ENCODE measurements at places on chromosomes 13 and 19.
A peak's percentile ranks its signal among the peaks of the same experiment; 100 is the strongest.

DNA sequence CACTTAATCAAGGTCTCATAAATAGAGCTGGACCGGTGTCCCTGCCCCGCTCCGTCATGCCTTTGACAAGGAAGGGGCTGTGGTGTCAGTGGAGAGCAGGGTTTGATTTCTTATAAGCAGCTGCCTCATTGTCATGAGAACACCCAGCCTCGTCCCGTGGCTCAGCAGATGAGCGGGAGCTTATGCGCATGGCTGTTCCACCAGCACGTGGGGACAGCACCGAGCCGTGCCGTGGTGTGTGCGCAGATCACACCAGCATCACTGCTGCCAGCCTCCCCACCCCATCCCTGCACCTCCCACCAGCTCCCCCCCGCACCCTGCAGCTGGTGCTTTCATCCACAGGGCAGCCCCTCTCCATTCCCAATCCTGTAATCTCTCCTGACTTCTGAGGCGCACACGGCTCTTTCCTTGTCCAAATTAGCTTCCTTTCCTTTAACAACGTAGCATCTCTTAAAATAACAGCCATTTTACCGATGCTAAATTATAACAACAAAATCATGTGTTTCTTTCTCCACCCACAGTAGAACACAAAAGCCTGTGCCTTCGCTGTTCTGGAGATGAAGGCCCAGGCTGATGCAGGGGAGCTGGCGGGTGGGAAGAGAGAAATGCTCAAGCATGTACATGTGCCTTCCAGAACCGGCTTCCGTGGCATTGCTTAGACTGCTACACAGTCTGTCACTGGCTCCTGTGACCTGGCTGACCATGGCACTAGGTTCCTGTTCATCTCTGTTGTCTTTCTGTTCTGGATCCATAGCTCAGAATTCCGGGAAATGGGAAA, 96.8 kb downstream of the RAB20 start:
- DNase-seq, result no peak

DNA sequence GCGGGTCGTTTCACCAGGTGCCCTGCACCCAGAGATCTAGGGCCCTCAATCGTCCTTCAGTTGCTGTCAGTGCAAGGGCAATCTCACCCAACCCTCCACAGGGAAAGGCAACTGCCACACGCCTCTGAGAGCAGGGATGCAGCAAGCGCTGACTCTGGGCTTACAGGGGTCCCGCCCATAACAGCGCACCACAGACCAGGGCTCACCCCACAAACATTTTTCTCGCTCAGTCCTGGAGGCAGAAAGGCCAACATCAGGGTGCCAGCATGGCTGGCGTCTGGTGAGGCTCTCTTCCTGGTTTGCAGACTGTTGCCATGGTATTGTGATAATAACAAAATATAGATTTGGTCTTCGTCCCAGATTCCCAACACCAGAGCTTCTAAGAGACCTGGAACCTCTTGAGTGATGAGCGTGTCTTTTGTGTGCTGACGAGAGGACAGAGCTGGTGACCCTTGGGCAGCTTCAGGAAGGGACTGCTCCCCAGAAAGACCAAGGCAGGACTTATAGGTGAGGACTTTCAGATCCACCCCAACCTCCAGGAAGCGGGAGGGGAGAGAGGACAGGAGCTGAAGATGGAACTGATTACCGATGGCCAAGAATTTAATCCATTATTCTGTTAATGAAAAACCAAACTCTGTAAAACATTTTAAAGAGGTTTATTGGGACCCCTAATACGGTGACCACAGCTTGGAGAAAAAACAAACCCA, 51.3 kb downstream of the C13orf46 start:
- DNase-seq, result peak; percentile 56

DNA sequence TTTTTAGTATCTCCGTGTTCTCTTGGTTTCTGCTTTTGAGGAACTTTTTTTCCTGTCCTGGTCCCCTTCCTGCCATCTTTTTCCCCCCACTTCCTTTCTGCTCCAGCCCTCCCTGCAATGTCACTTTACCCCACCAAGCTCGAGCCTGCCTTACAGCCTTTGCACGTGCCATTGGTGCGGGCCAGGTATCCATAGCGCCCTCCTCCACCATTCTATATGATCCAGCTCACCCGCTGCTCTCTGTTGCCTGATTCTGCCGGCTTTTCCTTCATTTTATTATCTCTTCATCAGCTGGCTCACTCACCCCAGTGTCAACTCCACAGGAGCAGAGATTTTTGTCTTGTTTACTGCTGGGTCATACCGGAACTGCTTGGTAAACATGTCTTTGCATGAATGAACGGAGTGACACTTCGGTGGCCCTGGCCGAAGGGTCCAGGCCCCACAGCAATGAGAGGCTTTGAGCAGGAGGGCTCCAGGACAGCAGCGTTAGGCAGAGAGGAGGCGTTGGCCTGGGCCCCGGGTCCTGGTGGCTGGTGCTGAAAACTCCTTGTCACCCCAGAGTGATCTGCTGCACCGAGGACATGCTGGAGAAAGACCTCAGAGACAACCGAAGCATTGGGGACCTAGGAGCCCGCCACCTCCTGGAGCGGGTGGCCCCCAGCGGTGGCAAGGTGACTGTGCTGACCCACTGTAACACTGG, 1.2 kb downstream of the MRI1 start:
- DNase-seq, result peak; percentile 47

GRCh38 chr19:33366127-33366526, 7.4 kb upstream of the CEBPG start:
- no peak for DNase-seq

DNA sequence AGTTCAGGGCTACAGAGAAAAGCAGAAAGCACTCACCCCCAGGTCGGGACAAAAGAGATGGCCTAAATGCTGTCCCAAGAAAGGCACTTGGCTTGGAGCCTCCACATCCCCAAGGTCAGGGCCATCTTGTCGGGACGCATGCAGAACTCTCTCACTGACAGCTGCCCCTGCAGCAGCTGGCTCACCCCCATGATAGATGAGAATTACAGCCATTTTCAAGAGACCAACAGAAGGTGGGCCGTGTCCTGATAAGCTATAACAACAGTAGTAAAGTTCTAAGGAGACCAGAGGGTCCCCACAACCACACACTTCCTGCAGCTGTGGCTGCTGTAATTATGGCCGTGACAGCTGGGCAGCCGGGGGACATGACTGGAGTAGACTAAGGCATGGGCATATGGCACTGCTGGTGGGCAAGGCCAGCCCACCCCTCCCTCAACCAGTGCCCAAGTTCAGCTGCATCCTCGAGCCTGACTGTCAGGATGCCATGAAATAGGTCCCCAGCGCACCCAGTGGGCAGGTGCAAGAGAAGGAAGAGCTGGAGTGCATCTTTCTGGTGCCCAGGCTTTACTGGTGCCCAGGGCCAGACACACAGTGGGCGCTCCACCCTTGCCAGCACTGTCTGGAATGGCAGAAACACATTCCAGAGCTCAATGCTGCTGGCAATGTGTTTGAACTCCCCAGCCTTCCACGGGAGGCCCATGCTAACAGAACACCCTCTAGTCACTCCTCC, 436.7 kb upstream of the ZNF507 start:
- no peak for DNase-seq

GRCh38 chr19:4521888-4522242, 3.6 kb upstream of the PLIN4 start:
- DNase-seq, result no peak

GRCh38 chr19:38929929-38930775, at the start of gene SARS2:
TSS of gene SARS2 (minus strand) at chr19:38930763. CDS start at chr19:38930736, 27 bp downstream.
- peak; percentile 96 for DNase-seq

DNA sequence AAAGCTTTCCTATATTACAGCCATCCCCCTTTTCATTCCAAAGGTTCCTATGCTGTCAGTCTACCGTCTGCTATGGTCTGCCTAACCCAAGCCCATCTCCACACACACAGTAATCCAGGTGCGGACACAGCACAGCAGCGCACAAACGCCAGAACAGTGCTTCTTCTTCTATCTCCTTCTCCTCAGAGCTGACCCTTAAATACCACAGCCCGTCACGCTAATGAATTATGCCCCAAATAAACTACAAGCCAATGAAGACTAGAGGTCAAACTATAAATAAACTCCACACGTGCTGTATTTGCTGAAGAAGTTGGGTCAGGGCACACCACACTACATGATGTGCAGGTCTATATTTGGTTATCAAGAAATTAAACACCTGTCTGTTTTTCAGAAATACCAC, 71.8 kb downstream of the TBC1D4 start:
- no peak for DNase-seq

DNA sequence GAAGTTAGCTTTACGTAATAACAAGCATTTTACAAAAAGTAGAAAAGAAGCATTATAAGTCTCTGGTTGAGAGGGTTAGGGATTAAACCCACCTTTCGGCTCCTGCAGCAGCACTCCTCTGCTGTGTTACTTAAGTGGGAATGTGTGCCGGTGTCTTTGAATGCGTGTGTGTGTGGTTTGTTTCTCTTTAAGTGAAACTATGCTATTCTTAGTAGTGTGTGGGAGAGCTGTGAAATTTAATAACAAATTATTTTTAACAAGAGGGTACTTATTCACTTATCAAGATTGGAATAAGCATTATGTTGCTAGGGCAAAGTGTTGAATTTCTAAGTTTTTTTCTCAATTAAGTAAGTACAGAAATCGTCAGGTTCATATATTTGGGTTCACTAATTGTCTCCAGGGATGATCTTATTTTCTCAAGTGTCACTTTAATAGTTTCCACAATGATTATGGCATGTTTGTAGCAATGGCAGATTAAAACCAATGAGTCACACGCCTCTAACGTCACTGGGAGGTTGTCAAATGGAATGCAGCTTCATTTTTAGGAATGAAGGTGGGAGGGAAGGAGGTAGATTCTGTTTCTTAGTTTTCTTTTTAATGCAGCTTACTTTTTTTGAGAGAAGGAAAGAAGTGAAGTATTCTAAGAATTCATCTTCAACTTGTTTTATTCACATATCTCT, 151.3 kb downstream of the LMO7 start:
- DNase-seq, result peak; percentile 75

DNA sequence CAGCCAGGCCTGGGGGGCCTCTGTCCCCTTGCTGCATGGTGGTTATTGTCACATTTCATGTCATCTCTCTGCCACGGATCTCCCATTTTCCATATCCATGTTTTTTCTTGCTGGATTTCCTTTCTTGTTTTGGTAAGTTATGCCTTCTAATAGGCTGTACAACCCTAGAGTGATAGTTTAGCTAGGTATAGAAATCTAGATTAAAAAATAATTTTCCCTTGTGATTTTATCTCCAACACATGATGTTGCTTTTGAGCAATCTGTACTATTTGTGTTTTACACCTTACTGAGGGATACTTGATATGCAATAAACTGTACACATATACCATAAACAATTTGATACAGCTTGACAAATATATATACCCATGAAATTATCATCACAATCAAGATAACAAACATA, 17.0 kb downstream of the SOX1 start:
- no peak for DNase-seq

DNA sequence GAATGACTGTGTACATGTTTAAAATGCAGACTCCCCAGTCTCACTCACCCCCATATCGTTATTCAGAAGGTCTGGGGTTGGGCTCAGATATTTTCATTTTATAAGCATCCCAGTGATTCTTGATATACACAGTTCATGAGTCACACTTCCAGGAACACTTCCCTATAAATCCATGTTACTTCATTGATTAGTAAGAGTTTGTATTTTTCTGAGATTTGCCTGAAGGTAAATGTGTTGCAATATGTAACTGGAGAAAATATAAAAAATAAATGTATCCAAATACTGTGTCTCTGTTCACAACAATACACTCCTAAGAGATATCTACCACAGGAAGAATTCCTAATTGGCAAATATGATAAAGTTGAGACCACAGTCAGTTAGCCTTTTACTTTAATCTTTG, 6.6 kb upstream of the PDX1 start:
- no peak for DNase-seq

GRCh38 chr19:55777528-55777927, 8.6 kb downstream of the RFPL4AL1 start:
- DNase-seq, result no peak

GRCh38 chr13:31461923-31462322, 262.1 kb downstream of the B3GLCT start:
- no peak for DNase-seq

Measured in GM23248 (cell line).